Right atrium auricular region (tissue), 2 donors: ENCODE measurements at places on chromosomes 5 and 9. TPM values are rescaled to one million over a fixed set of nuclear protein-coding genes. Genes with fewer than 3 reads are reported as not detected.

Gene SIT1
- total RNA-seq = 0.55 TPM

- no peak for DNase-seq
Measured at GRCh38 chr9:108434036-108434435, 421.8 kb downstream of the ACTL7B start.

DNA sequence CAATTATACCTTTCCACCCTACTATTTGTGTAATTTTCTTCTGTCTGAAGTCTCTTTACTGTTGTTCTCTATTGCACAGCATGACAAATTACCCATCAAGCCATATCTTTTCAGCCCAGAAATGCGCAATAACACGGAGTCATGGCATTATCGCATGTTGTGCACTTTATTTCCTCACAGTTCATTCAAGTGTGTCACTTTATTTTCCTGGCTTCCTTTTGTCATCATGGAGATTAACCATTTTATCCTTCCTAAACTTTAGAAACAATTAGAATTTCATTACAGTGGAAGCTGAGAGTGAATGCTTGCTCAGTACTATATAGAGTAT, 41.3 kb upstream of the MEF2C start:
- DNase-seq = no peak

DNA sequence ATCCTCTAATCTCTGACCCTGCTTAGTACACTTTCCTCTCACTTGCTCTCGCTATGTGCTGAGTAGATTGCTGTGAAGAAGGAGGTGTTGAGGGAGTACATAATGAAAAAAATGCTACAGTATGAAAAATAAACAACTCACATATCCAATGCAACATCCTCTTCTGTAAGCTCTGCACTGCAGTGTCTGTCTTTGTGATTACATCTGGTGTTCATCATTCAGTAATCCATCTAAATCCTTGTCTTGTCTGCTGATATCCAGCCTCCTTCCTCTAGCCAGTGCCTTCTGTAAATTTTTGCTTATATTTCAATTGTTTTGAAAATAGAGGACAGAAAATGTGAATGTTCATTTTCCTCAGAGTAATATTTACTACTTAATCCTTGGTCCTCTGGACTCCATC, 57.4 kb upstream of the CDH12 start:
- no peak for DNase-seq

DNA sequence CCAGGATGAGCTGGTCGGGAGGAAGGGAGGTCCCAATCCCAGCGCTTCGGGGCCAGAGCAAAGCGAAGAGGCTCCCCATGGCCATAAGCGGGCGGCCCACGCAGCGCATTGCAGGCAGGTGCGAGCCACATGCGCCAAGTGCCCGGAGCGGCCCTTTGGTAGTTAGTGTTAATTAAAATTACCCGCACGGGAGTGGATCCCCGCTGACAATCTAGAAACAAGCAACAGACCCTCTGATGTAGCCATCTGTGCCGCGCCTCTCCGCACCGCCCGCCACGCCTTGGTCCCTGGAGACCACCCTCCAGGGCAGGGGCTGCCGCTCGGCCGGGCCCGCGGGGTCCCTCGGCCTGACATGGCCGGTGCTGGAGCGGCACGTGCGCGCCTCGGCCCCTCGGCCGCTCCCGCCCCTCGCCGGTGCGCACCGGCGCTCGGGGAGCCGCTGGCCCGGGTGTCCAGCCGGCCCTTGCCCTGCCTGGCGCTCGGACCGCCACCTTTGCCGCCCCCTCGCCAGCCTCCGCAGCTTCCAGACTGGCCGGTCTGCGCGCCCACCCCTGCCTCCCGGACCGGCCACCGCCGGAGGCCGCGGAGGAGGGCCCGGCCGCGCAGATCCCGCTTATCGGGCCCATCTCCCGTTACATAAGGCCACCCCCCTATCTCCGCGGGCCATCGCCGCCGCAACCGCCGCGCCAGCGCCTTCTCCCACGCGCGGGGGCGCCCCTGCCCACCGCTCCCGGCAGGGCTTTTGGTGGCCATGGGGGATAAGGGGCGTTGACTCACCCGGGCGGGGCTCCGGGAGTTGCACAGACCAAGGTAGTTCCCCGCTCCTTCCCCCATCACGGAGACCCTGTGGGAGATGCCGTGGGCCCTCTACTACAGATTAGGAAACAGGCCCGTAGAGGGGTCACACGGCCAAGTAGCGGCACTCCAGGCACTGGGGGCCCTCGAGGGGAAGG, 1.9 kb upstream of the IL13 start:
- no peak for DNase-seq

GRCh38 chr5:104297076-104297475, 734.5 kb upstream of the NUDT12 start:
- DNase-seq = no peak

DNA sequence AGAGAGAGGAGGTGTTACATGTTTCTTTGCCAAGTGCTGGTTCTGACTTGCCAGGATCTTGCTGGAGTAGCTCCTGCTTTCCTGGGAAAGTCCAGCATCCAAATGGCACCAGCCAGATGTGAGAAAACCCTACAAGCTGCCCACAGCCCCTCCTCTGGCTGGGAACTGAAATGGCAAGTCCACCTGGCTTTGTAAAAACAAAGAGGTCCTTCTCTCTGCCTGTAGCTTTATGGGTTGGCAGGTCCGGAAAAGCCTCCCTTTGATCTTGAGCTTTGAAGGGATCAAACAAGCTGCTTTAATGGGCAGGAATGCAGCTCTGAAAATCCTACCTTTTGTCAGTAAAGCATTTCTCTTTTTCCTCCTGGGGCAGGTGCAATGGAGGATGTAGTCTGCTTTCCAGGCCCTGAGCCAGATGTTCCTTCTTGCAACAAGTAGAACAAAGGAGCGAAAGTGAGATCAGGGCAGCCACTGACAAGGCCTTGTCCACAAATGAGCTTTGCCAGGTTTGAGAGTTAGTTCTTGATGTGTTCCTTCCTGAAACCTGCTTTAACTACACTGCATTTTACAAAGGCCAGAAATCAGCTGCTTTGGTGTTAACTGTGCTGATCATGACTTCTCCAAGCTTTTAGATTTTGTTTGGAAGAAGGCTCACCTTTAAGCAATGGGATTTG, 456.7 kb downstream of the ZNF608 start:
- DNase-seq = no peak

GRCh38 chr5:120241400-120241799, 222.7 kb upstream of the PRR16 start:
- DNase-seq = no peak

- no peak for DNase-seq
Measured at GRCh38 chr5:107937651-107938355, 267.1 kb upstream of the EFNA5 start.

- no peak for DNase-seq
Measured at GRCh38 chr5:130541617-130542221, 623.3 kb downstream of the HINT1 start.
